ENCODE measurements at places on chromosomes 3 and 15. TPM values are rescaled to one million over a fixed set of nuclear protein-coding genes. Genes with fewer than 3 reads are reported as not detected.

SI gene
- 0.20 TPM for total RNA-seq

CLDN18 gene
- not detected for total RNA-seq

PLA2G4D gene
- 0.03 TPM for total RNA-seq

SLC28A1 gene
- 0.08 TPM for total RNA-seq

GRCh38 chr3:97821287-97821773, 481 bp upstream of the CRYBG3 start:
- DNase-seq = no peak

GRCh38 chr3:186669378-186670084, 3.7 kb downstream of the HRG start:
- peak; percentile 23 for DNase-seq

DNA sequence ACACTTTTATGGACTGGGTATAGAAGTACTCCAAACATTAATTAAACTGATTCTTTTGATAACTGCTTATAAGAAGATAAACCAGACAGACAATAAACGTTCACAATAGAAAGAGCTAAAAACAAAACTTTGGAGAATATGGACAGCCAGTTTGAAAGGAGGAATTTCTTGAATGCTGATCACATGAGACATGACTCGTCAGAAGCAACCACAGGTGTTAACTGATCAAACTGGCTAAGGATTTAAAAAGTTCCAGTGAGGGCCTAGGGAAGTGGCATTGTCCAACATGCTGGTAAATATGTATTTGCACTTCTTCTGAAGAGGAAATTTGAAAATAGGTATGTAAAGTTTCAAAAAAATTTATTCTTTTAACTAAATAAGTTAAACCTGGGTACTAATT, 29.4 kb upstream of the AP3B2 start:
- DNase-seq = no peak

All from HT-29 (cell line).